Cardiac muscle cell (in vitro differentiated cells and primary cell): ENCODE measurements at places on chromosomes 12 and 14. TPM values are rescaled to one million over a fixed set of nuclear protein-coding genes. Genes with fewer than 3 reads are reported as not detected.

The YY1 gene
- 27.0 and 28.6 TPM in 2 replicates for polyA plus RNA-seq

The HRK gene
- 0.06 and 0.17 TPM in 2 replicates for polyA plus RNA-seq

The LIN7A gene
- polyA plus RNA-seq, result 3.0 and 9.2 TPM in 2 replicates

The FITM1 gene
- 181 and 209 TPM in 2 replicates for polyA plus RNA-seq

The WNT5B gene
- 170 and 240 TPM in 2 replicates for polyA plus RNA-seq

The OTOGL gene
- 6.4 and 9.4 TPM in 2 replicates for polyA plus RNA-seq

The PRKAG1 gene
- polyA plus RNA-seq, result 48.1 and 54.5 TPM in 2 replicates

The GDF3 gene
- 0.35 TPM in 1 of 2 replicates, not detected in the other for polyA plus RNA-seq

The ANO2 gene
- polyA plus RNA-seq, result not detected in 2 replicates

The SPIC gene
- not detected in 2 replicates for polyA plus RNA-seq

The LRIG3 gene
- 8.5 and 14.7 TPM in 2 replicates for polyA plus RNA-seq

The GPR68 gene
- 0.22 and 2.1 TPM in 2 replicates for polyA plus RNA-seq

The MANSC1 gene
- polyA plus RNA-seq, result 5.3 and 7.3 TPM in 2 replicates

The BCL11B gene
- polyA plus RNA-seq, result 0.04 and 0.57 TPM in 2 replicates

The VDR gene
- polyA plus RNA-seq, result not detected in 2 replicates

The PSME1 gene
- polyA plus RNA-seq, result 383 and 492 TPM in 2 replicates

The CFAP251 gene
- 0.31 and 1.7 TPM in 2 replicates for polyA plus RNA-seq

The LRFN5 gene
- 0.97 and 2.2 TPM in 2 replicates for polyA plus RNA-seq

The MUCL1 gene
- polyA plus RNA-seq, result not detected in 2 replicates

The CLEC2A gene
- not detected in 2 replicates for polyA plus RNA-seq

The AEBP2 gene
- 13.6 and 20.7 TPM in 2 replicates for polyA plus RNA-seq

The LAG3 gene
- 0.34 TPM in 1 of 2 replicates, not detected in the other for polyA plus RNA-seq

The HPD gene
- 0.16 TPM in 1 of 2 replicates, not detected in the other for polyA plus RNA-seq

The DHH gene
- polyA plus RNA-seq, result not detected in 2 replicates

The IFNG-AS1 gene
- polyA plus RNA-seq, result 0.39 TPM in 1 of 2 replicates, not detected in the other

The GPR137C gene
- polyA plus RNA-seq, result 1.1 and 2.7 TPM in 2 replicates

The OTUB2 gene
- polyA plus RNA-seq, result 4.3 and 4.4 TPM in 2 replicates

The CCDC196 gene
- 0.13 TPM in 1 of 2 replicates, not detected in the other for polyA plus RNA-seq

The GARIN6 gene
- not detected in 2 replicates for polyA plus RNA-seq

The MGAT4C gene
- 0.44 and 0.94 TPM in 2 replicates for polyA plus RNA-seq

The DCN gene
- 3.3 and 5.0 TPM in 2 replicates for polyA plus RNA-seq

The GLIPR1L1 gene
- not detected in 2 replicates for polyA plus RNA-seq

The PKP2 gene
- polyA plus RNA-seq, result 363 and 451 TPM in 2 replicates

The CACNA1C gene
- polyA plus RNA-seq, result 30.4 and 40.8 TPM in 2 replicates

The TAS2R31 gene
- 0.29 and 0.62 TPM in 2 replicates for polyA plus RNA-seq

The CBX5 gene
- polyA plus RNA-seq, result 49.5 and 63.9 TPM in 2 replicates

The BMAL2 gene
- polyA plus RNA-seq, result 0.72 and 1.4 TPM in 2 replicates

The TSPAN8 gene
- 0.11 TPM in 1 of 2 replicates, not detected in the other for polyA plus RNA-seq

The DAO gene
- polyA plus RNA-seq, result 0.72 TPM in 1 of 2 replicates, not detected in the other

The JDP2 gene
- 9.7 and 12.5 TPM in 2 replicates for polyA plus RNA-seq

The PSMB11 gene
- not detected in 2 replicates for polyA plus RNA-seq

The GNB3 gene
- polyA plus RNA-seq, result 1.7 and 2.1 TPM in 2 replicates

The CD69 gene
- not detected in 2 replicates for polyA plus RNA-seq

The ACOT6 gene
- 0.59 TPM in 1 of 2 replicates, not detected in the other for polyA plus RNA-seq

The C12orf54 gene
- polyA plus RNA-seq, result not detected in 2 replicates

The NINJ2 gene
- 2.3 and 3.5 TPM in 2 replicates for polyA plus RNA-seq

The EML5 gene
- 0.33 and 0.45 TPM in 2 replicates for polyA plus RNA-seq

The NUAK1 gene
- 2.9 and 4.8 TPM in 2 replicates for polyA plus RNA-seq

The RNF212B gene
- polyA plus RNA-seq, result 0.72 TPM in 1 of 2 replicates, not detected in the other

The GPR65 gene
- not detected in 2 replicates for polyA plus RNA-seq

The LRRK2 gene
- 5.7 and 6.4 TPM in 2 replicates for polyA plus RNA-seq

The INHBC gene
- polyA plus RNA-seq, result 0.11 TPM in 1 of 2 replicates, not detected in the other

The TAS2R8 gene
- polyA plus RNA-seq, result not detected in 2 replicates

The KRT80 gene
- not detected in 2 replicates for polyA plus RNA-seq
